ENCODE measurements at places on chromosomes 1 and 21.
A peak's percentile ranks its signal among the peaks of the same experiment; 100 is the strongest.

DNA sequence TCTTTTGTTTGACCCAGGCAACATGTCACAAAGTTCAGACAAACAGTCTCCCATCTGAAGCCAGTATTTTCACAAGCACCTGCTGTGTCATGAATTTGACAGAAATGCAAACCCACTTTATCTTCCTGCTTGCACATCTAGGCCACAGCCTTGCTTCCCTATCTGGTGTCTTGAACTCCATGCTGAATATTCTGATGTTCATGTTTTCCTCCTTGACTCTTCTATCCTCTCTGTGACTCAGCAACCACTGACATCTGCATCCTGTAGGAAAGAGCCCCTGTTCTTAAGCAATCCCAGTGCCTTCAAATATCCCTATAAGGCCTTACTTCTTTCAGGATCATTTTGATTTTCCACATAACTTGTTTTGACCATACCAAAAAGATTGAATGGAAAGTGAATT lies 6.5 kb downstream of the CD55 start:
- no peak for DNase-seq

- DNase-seq = no peak
Measured at GRCh38 chr1:78101514-78101913, 55.7 kb downstream of the GIPC2 start.

DNA sequence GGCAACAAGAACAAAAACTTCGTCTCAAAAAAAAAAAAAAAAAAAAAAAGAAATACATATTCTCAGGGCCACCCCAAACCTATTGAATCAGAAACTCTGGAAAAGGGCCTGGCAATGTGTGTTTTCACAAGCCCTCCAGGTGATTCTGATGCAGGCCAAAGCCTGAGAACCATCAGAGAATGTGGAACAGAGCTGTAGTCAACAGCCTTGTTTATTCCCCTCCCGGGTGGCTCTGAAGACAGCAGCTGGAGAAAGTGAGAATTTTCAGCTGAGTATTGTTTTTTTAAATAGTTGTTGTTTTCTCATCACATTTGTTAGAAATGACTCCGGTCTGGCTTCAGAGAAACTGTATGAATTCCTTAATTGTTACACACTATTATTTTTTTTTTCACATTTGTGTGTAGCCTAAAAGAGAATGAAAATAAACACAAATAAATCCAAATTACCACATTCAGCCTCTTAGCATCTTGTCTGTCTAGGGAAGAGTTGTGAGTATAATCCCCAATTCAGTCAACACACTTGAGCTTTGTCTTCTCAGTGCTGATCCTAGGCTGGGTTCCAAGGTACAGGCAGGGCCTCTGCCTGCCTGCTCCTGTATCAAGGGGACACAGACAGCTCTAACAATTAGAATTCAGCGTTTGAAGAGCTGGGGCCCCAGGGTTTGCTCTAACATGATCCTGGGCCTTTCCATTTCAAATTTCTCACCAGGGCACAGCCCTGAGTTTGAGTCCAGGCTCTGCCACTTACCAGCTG lies 6.6 kb upstream of the AZIN2 start:
- no peak for DNase-seq

- DNase-seq = no peak
Measured at GRCh38 chr1:236565530-236565929, 38.8 kb downstream of the HEATR1 start.

- no peak for DNase-seq
Measured at GRCh38 chr1:233700338-233700737, 86.4 kb downstream of the KCNK1 start.

DNA sequence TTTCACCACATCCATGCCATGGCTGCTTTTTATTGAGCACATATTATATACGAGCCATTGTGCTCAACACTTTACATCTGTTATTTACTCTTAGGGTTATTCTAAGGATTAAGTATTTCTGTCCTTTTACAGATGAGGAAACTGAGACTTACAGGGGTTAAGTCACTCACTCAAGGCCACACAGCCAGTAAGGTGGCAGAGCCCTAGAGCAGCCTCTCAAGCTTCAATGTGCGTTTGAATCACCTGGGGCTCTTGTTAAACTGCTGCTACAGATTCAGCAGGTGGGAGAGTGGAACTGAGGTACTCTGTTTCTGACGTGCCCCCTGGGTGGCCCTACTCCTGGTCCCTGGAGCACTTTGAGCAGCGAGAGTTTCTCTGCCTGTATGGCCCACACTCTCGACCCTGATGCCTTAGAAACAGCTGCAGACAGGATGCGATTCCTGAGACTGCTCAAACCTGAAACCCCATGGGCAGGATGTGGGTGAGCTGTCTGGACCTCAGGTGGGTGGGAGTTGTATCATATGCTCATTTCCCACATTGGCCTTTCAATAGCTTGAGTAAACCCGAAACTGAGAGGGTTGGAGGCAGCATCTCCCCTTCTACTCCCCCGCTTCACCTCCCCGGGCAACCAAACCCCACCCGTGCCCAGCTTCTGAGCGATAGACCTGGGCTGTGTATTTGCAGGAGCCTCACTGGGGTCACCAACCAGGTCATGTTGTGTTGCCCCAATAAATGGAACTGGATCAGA lies 59.3 kb downstream of the MAN1C1 start:
- DNase-seq = no peak

- no peak for DNase-seq
Measured at GRCh38 chr1:61152469-61153105, 70.2 kb downstream of the NFIA start.

DNA sequence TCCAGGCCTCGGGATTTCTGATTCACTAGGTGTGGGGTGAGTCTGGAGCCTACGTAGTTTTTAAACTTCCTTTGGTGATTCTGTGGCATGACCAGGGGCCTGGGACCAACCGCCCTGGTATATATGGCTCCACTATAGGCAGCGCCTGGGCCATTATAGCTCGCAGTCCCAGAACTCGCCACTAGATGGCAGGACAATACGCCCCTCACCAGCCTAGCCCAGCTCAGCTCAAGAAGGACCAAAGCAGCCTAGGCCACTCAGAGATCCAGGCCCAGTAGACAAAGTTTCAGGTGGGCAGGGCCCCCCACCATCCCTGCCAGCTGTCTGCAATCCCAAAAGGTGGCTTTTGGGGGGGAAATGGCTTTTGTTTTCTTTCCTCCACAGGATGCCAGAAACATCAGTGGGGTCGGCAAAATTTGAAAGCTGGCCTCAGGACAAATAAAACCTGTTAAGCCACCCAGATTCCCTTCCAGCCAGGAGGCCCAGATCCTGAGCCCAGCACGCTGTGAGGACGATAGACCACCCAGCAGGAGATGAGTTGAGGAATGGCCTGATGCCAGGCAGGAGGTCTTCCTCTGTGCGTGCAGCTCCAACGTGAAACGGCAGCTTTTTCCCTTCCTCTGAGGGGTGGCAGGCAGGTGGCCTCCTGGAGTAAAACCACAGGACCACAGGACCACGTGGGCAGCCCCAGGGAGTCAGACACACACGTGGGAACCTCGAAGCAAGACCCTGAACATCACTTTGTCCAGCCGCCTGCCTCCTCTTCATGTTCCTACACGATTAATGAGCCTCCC lies 24.8 kb upstream of the TMEM51 start:
- peak; percentile 35 for DNase-seq

DNA sequence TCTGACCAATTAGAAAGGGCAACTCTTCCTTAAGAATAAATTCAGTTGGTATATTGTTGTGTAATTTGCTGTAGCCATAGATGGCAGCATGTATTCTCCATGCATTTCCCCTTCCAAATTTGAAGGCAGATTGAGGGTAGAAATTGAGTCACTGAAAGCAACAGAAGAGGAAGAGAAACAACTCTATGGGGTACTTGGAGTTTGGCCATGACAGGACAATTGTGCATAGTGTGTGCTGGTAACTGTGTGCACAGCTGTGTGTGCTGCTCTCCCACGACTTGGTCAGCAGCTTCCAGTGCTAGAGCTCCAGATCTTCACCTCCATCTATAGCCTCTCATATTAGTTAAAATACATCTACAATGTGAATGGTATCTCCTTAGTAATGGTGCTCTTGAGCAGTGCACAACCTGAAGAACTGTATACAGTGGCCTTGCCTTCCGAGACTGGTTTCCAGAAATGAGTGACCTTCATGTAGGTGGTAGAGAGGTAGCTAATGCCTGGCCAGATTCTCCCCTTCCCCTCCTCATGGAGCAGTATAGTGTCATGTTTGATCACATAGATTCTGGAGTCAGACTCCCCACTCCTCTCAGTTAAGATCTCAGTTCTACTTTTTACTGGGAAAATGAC lies 882 bp upstream of the FCAMR start:
- DNase-seq = no peak

GRCh38 chr1:113986802-113987201 lies 7.5 kb downstream of the OLFML3 start:
- no peak for DNase-seq

DNA sequence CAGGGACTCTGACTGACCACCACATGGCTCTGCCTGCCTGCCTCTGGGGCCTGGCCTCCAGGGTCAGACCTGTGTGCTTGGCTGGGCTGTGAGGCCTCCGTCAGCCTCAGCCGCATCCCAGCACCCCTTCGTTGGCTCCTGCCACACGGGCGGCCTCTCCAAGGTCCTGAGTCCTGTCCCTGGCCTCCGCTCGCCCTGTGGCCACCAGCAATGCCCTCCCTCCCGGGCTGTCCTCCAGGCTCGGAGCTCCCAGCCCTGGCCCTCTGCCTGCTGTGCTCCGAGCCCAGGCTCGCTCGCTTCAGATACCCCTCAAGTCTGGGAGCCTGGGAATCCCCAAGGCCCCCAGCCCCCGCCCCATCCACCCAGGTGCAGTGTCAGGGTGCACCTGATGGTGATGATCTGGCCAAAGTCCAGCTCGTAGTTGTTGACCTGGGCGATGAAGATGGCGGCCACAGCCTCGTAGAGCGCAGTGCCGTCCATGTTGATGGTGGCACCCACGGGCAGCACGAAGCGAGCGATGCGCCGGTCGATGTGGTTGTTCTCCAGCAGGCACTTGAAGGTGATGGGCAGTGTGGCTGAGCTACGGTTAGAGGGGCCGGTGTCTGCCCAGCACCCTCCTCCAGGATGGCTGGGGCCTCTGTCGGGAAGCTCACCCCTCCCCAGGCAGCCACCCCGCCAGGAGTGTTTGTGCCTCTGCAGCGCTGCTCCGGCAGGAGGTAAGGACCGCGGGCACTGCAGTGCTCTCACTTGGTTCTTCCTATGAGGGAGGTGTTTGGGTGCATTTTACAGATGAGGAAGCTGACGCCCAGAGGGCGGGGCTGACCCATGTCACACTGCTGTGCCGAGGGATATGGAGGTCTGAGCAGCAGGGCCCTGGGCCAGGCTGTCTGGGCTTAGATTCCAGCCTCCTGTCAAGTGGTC lies 28.5 kb downstream of the PODN start:
- no peak for DNase-seq

DNA sequence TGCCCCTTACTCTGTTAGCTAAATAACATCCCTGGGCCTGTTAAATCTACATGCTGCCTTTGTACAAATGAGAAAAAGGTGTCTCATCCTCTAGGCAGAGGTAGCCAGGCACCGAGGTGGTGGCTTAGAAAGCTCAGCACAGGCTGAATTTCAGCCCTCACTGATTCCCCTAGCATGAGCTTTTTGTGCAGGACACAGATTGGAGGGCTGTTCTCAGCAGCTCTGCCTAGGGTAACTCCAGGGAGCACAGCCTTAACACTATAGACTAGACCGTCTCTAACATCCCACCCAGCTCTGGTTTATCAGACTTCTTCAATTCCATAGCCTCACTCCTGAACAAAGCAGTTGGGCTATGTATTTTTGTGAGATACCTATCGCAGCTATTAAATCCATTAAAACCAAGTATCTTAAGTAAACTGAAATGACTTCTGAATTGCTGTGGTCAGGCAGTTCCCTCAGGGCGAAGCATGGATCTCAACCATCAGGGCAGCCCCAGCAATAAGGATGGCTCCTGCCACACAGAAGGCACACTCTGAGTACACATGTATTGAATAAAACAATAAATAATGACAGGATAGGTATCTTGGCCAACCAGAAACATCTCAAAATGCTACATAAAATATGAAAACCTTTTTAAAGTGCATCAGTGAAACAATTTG lies 14.8 kb downstream of the S100A6 start:
- DNase-seq = no peak

DNA sequence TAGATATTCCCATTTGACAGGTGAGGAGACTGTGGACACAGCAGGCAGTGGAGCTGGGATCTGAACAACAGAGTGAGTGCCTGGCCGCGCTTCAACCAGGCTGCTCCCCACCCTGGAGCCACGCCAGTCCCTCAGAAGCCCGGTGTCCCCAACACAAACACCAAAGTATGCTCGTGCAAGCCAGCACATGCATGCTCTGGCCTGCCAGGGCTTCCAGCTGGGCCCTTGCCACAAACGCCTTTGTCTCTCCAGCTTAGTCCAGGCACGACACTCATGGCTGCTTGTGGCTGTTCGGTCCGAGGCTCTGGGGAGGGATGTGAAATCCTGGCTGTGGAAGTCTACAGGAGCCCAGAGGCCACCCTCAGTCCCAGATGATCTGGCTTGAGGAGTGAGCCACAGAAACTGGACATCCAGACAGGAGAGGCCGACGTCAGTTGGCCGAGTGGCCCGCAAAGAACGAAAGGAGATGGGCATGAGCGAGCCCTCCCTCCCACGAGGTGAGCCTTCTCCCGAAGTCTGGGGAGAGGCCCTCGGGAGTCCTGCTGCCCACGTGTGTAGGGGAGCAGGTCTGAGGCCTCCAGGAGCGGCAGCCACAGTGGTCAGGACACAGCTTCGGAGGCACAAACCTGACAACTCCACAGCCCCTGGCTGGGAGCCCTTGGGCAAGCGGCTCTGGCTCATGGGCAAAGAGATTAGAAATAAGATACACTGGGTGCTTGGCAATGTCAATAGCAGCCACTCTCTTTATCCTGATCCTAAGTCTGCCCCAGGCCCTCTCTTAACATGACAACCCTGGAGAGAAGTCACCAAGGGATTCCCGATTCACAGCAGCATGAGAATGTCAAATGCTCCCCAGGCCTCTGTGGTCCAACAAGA lies 117.1 kb upstream of the IFFO2 start:
- no peak for DNase-seq

Measured in NCI-H748 treated with DMSO at 0.1 percent for 48 hours (cell line).